T-cell (primary cell): ENCODE measurements at places on chromosomes 7 and 10.

GRCh38 chr7:55534916-55535590 lies 37.2 kb downstream of the VOPP1 start:
- H3K36me3 ChIP-seq = no peaks in the 10 kb centered on the region
- no peak for DNase-seq
- peaks cover 23% of the 10 kb centered on the region for H3K4me1 ChIP-seq
- H3K27me3 ChIP-seq = no peaks in the 10 kb centered on the region
- H3K27ac ChIP-seq = peak overlapping the region; percentile 76

DNA sequence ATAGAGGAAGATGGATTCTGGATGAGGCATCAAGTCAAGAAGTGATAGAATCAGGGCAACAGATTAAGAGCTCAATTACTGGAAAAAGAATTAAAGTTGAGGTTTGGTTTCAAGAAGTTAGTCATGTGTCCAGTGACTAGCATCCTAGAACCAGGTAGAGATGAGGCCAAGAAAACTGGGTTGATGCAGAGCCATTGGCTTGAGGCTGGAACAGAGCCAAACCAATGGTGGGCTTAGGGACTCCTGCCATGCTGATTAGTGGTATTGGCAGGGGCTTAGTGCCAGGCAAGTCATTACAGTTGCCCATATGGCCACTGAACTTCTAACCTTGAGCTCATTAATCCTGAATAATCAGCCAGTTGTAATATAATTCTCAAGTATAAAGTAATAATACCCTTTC lies 18.5 kb downstream of the ZNF277 start:
- no peaks in the 10 kb centered on the region for H3K4me1 ChIP-seq
- H3K4me3 ChIP-seq = no peak overlapping the region
- no peak for DNase-seq
- H3K36me3 ChIP-seq = no peaks in the 10 kb centered on the region
- H3K27ac ChIP-seq = no peak overlapping the region

GRCh38 chr10:93288679-93289634 lies 193.2 kb downstream of the MYOF start:
- DNase-seq = peak; percentile 69
- H3K4me3 ChIP-seq = no peak overlapping the region
- H3K36me3 ChIP-seq = no peaks in the 10 kb centered on the region
- H3K27me3 ChIP-seq = no peaks in the 10 kb centered on the region
- no peaks in the 10 kb centered on the region for H3K4me1 ChIP-seq

DNA sequence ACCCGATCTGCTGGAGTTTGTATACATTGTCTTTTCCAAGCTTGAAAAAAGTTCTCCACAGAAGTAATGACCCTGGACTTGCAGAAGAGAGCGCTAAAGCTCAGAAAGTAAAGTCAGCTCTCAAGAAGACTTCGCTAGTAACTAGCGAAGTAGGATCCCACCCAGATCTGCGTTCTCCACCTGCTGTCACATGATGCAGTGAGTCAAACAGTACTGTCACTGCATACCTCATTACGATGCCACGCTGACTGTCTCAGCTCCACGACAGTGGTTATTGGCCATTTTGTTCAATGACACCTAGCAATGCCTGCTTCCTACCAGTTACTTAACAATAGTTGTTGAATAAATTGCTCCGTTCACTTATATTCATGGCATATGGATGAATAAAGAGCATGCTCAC lies 29.7 kb upstream of the SEC61G start:
- no peak for DNase-seq
- H3K27me3 ChIP-seq = no peaks in the 10 kb centered on the region
- no peaks in the 10 kb centered on the region for H3K4me1 ChIP-seq
- H3K4me3 ChIP-seq = no peak overlapping the region
- H3K36me3 ChIP-seq = no peaks in the 10 kb centered on the region
- H3K27ac ChIP-seq = no peak overlapping the region

DNA sequence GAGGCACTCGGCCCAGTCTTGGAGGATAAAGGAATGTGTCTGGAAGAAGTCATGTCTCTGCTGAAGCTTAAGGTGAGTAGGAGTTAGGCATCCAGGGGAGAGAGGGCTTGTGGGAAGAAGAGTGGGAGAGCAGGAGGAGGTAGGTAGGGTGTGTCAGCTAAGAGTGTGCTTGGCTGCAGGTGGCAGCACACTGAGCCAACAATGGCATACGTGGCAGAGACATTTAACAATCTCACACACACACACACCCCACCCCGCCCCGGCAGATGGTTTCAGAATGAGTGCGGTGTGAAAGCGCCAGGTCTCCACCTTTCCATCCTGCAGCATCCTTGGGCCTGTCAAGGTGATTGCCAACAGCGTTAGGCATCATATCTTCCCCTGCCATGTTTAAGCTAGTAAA lies 11.2 kb upstream of the ARPC1A start:
- H3K4me1 ChIP-seq = no peaks in the 10 kb centered on the region
- no peak overlapping the region for H3K4me3 ChIP-seq
- no peaks in the 10 kb centered on the region for H3K27me3 ChIP-seq
- H3K27ac ChIP-seq = no peak overlapping the region

GRCh38 chr10:50592961-50593418 lies 30.8 kb downstream of the SGMS1 start:
- H3K4me1 ChIP-seq = no peaks in the 10 kb centered on the region
- no peak for DNase-seq
- H3K27ac ChIP-seq = no peak overlapping the region
- H3K27me3 ChIP-seq = no peaks in the 10 kb centered on the region
- peaks cover 14% of the 10 kb centered on the region for H3K36me3 ChIP-seq

DNA sequence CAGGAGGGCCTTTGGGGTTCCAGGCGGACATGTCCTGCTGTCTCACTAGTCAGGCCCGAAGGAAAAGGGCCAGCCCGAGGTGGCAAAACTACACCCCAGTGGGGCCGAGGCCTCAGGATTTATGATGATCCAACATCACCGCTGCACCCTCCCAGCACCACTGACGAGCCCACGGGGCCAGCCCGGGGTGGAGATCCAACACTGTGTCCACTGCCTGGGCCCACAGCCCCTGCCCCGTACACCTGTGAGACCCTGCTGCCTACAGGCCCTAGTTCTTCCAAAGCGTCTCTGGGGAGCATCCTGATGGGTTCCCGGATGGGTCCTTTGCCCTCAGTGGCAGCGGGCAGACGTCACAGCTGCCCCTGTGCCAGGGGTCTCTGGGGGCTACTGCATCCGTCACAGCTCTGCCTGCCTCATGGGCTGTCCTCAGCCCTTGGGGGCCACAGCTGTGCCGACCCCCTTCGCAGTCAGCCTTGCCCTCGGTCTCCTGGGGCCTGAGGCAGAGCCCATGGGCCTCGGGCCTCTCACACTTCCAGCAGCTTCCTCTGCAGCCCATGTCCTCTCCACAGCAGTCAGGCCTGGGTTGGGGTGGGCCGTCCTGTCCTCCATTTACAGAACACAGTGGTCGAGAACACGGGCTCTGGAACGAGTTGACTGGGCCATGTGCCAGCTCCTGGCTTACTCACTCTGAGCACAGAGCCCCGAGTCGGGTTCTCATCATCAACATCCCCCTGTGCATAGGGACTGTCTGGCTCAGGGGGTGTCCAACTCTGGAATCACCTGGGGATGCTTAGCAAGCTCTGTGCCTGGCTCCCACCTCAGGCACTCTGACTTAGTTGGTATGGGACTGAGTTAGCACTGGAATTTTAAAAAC lies 64.9 kb downstream of the FOXL3 start:
- peaks cover 3% of the 10 kb centered on the region for H3K36me3 ChIP-seq
- DNase-seq = no peak
- no peak overlapping the region for H3K4me3 ChIP-seq

DNA sequence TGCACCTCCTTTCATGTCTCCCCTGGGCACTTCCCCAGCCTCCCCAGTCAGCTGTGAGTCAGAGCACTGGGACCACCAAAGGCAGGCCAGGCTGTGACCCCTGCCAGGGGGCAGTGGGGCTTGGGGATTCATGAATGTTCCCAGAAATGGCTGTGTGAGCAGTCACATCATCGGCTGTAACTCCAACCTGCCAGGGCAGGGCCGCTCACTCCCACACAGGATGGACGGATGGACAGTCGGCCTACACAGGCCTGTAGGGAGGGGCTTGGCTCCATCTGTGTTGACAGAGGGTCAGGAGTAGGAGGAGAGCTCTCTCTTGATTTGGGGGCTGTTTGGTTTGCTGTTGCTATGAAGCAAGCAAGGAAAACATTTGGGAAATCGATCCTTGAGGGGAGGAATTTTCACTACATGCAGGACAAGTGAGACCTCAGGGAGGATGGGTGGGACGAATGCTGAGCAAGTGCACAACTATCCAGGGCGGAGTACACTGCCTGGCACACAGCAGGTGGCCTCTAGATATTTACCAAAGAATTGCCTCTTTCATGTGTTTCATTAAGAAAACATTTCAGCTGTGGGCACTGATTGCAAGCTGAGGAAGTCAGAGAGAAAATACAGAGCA lies 2.9 kb upstream of the IGFBP1 start:
- DNase-seq = no peak
- no peaks in the 10 kb centered on the region for H3K4me1 ChIP-seq
- no peaks in the 10 kb centered on the region for H3K36me3 ChIP-seq
- H3K27me3 ChIP-seq = peaks cover 43% of the 10 kb centered on the region
- no peak overlapping the region for H3K27ac ChIP-seq

- H3K27me3 ChIP-seq = no peaks in the 10 kb centered on the region
- DNase-seq = no peak
- H3K27ac ChIP-seq = no peak overlapping the region
- H3K4me3 ChIP-seq = no peak overlapping the region
- H3K4me1 ChIP-seq = no peaks in the 10 kb centered on the region
These were observed 168.6 kb upstream of the CSTF2T start for GRCh38 chr10:51867956-51868355.
